ENCODE measurements at places on chromosomes 5 and 9. TPM values are rescaled to one million over a fixed set of nuclear protein-coding genes. Genes with fewer than 3 reads are reported as not detected.
A peak's percentile ranks its signal among the peaks of the same experiment; 100 is the strongest.

- no peak for DNase-seq
These were observed 26.5 kb downstream of the SEMA4D start for GRCh38 chr9:89471390-89471789.

SPINK1 gene
- not detected for total RNA-seq

CHMP5 gene
- total RNA-seq = 64.2 TPM

HAVCR2 gene
- not detected for total RNA-seq

GRCh38 chr5:35103637-35104299 is 56.0 kb upstream of the AGXT2 start:
- no peak for DNase-seq

SCGB3A1 gene
- not detected for total RNA-seq

- DNase-seq = no peak
These were observed 6.0 kb downstream of the CDX1 start for GRCh38 chr5:150172556-150172955.

C5 gene
- 2.9 TPM for total RNA-seq

- no peak for DNase-seq
These were observed 87.0 kb downstream of the LNPEP start for GRCh38 chr5:97022898-97023297.

ISL1 gene
- total RNA-seq = 1.4 TPM

GRCh38 chr9:134412298-134412711 is 86.0 kb downstream of the RXRA start:
- no peak for DNase-seq

- DNase-seq = peak; percentile 59
These were observed 33.0 kb downstream of the ARHGEF37 start for GRCh38 chr5:149614034-149614907.

GRCh38 chr9:6007770-6008168 is 7.7 kb downstream of the RANBP6 start:
- DNase-seq = peak; percentile 49

INSL6 gene
- total RNA-seq = not detected

GRCh38 chr5:75331-76320 is 16.3 kb upstream of the PLEKHG4B start:
- DNase-seq = no peak

DNA sequence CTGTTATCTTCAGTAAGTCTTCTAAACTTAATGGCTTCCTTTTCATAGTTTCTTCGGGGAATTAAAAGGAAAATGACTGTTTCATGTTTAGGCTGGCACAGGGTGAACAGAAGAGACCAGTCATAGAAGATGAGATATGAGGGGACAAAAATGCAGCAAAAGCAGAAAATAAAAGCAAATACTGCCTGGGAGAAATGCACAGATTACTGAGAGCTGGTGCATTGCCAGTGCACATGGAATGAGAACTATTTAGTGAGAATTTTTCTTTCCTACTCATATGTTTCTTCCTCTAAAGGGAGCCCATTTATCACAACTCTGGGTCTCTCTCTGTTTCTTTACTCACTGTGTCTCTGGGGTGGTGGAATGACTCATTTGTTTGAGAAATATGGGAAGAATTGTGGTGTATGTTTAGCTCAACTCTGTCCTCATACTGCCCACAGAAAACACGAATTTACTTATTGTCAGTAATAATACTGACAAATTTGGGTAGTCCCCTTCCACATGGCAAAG is 25.9 kb upstream of the ANKRD55 start:
- DNase-seq = peak; percentile 54

- no peak for DNase-seq
These were observed 1.1 kb downstream of the TIGD6 start for GRCh38 chr5:149999359-149999758.

GRCh38 chr9:129027685-129028191 is 393 bp downstream of the SH3GLB2 start:
- DNase-seq = peak; percentile 52

GRCh38 chr5:68053202-68053601 is 162.4 kb upstream of the PIK3R1 start:
- no peak for DNase-seq

GRCh38 chr9:9912459-9912858 is 700.3 kb downstream of the PTPRD start:
- no peak for DNase-seq

PCDHGC3 gene
- 0.35 TPM for total RNA-seq

F2RL2 gene
- not detected for total RNA-seq

DNA sequence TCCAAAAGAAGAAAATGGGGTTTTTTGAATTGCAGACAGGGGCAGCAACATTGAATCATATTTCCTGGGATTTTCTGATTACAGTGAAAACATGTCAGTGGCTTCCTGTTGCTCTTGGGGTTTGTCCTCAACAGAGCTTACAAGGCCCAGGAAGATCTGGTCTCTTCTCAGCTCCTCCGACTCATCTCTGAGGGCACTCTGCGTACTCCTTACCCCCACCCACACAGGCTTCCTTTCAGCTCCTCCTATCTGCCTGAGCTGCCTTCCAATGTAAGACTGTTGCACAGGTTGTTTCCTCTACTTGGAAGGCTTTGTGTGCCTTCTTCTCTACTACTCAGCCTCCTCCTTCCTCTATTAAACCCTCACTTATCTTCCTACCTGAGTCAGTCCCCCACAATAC is 245.1 kb upstream of the MEF2C start:
- peak; percentile 12 for DNase-seq

ADRB2 gene
- 42.1 TPM for total RNA-seq

DNA sequence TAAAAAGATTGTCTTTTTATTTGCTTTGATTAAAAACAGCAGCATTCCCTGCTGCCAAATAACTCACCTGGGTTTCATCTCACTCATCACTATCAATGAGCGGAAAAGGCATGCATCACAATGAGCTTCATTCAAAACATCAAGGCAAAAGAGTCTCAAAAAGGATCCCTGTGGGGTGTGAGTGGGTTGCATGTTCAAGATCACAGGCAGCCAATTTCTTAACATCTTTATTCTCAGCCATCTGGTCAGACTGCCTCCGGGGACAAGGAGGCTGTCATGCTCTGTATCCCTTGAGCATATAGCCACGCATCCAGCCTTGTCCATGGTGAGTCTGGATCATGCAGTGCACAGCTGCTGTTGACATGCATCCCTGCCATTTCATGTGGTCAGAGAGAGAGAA is 117.1 kb downstream of the ICE1 start:
- no peak for DNase-seq

EFNA5 gene
- total RNA-seq = 5.1 TPM

- no peak for DNase-seq
These were observed 17.2 kb upstream of the SPZ1 start for GRCh38 chr5:80302636-80303035.

DNA sequence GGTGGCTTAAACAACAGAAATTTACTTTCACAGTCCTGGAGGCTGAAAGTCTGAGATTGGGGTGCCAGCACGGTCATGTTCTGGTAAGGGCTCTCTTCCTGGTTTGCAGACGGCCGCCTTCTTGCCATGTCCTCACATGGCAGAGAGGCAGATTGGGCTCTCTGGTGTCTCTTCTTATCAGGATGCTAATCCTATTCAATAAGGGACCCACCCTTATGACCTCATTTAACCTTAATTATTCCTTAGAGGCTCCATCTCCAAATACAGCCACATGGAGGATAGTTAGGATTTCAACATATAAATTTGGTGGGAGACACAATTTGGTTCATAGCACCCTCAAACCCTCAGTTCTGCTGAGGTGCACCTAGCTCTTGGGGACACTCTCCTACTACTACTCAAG is 180.4 kb downstream of the DAB2IP start:
- no peak for DNase-seq

DNA sequence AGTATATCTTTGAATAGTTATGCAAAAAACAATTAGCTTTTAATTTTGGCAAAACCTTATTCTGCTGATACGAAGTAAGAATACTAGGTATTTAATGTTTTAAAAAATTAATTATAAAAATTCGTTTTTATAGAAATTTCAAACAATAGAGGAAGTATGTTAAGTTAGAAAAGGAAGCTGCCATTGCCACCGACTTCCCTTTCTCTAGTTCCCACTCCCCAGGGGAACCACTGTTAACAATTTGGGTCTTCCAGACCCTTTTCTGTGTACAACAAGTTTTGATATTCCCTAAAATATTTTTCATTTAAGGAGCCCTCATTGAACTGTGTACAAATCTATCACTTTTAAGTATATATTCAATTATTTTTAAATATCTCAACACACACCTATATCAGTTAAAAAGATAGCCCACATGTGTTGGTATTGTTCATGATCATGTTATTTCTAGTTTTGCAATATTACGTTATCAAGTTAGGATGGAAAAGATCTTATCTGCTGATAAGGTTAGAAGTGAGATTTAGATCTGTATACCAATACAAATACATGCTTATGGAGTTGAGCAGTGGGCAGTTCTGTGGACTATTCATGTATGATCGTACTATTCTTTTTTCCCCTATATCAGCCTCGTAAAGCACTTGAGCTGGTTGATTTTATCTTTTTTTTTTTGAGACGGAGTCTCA is 25.9 kb downstream of the NDFIP1 start:
- DNase-seq = no peak

RASGRF2 gene
- not detected for total RNA-seq

DNA sequence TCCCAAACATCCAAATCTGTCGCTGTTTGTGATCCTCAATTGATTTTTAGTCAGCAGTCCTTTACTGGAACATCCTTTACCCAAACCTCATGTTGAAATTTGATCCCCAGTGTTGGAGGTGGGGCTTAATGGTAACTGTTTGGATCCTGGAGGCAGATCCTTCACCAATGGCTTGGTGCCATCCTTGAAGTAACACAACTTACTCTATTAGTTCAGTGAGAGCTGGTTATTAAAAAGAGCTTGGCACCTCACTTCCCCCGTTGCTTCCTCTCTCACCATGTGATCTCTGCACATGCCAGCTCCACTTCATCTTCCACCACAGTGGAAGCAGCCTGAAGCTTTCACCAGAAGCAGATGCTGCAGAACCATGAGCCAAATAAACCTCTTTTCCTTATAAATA is 40.3 kb downstream of the DNAJB5 start:
- no peak for DNase-seq

CCDC192 gene
- not detected for total RNA-seq

Data from PC-3 (cell line).